Esophagus (tissue), 2 donors: ENCODE measurements at places on chromosomes 5 and 9. TPM values are rescaled to one million over a fixed set of nuclear protein-coding genes. Genes with fewer than 3 reads are reported as not detected.

Gene PCDHB10
- polyA plus RNA-seq, result 0.10 TPM

Gene PRDM9
- not detected for polyA plus RNA-seq

Gene NEUROG1
- 0.02 TPM for polyA plus RNA-seq

Gene TMEM174
- not detected for polyA plus RNA-seq
